ENCODE measurements at places on chromosomes 6 and 20.
A peak's percentile ranks its signal among the peaks of the same experiment; 100 is the strongest.

- no peak for DNase-seq
These were observed 196.7 kb upstream of the KCNQ5 start for GRCh38 chr6:72425003-72425681.

DNA sequence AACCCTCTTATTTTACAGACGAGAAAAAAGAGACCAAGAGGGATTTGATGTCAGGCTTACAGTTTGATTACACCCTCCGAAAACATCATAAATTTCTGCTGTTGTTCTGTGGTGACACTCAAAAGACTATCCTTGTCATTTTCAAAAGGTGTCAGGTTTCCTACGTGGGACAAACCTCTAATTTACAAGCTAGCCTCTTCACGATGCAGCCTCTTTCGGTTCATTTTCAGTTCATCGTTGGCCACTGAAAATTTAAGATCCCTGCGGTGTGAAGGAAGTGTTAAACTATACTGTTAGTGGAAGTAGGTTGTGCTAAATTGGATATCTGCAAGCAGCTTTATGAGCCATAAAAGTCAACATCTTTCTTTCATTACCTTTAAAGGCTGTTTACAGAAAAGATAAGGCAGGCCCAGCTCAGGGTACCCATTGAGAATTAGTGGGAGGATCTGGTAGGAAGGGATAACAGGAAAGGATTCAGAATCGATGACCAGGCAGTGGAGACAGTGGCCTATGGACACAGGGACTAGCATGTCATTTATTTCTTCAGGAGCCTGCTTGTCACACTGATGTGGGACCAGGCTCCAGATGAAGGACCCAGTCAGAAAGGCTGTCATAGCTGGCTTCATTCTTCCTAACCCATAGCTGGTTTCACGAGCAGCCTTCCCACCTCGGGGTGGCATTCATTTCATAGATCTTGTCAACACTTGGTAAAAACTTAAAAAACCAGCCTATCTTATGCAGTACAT is 329.1 kb upstream of the SOX4 start:
- DNase-seq = no peak

GRCh38 chr6:32406857-32407256 is at the start of gene BTNL2:
Gene BTNL2, minus strand, starts transcription at chr6:32407181. Its CDS starts 58 bp downstream, at chr6:32407123.
- no peak for DNase-seq

- DNase-seq = no peak
These were observed 49.8 kb upstream of the EYA4 start for GRCh38 chr6:133191323-133191722.

DNA sequence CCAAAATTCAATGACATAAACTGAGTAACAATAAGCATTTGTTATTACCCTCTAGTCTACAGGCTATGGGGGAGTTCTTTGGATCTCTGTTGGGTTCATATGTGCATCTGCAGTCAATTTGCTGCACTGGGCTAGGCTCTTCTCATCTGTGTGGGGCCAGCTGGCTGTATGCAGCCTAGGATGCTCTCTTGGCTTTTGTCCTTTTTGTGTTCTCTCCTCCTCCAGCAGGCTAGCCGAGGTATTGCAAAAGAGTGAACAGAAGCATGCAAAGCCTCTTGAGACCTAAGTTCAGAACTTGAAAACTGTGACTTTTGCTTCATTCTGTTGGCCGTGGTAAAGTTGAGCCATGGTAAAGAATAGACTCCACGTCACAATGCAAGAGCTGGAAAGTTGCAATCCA is 62.8 kb upstream of the FOXO3 start:
- no peak for DNase-seq

DNA sequence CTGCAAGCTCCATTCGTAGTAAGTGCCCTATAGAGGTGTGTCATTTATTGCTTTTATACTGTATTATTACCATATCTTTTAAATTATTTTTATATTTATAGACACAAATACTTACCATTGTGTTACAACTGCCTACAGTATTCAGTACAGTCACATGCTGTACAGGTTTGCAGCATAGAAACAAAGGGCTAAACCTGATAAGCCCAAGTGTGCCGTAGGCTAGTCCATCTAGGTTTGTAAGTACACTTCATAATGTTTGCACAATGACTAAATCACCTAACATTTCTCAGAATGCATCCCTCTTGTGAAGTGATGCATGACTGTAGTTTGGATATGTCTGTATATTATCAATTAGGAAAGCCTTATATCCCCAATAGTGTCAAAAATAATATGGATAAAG is 122.8 kb downstream of the CLVS2 start:
- DNase-seq = no peak

DNA sequence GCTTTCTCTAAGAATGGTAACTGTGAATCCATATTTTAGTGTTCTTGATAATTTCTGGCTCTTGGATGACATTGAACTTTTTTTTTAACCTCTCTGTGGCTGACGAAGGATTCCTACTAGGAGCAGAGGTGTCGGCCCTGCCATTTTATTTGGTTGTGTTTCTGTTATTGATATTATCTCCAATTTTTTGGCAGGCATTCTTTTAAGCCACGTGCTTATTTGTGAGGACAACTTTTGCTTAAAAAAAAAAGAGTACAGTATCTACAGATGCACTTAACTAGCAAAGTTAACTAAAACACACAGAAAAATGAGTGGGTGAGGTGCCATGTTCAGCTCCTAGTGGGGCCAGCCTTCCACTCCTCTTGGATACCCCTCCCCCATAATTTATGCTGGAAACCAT is 1.1 kb downstream of the FANCE start:
- DNase-seq = no peak

DNA sequence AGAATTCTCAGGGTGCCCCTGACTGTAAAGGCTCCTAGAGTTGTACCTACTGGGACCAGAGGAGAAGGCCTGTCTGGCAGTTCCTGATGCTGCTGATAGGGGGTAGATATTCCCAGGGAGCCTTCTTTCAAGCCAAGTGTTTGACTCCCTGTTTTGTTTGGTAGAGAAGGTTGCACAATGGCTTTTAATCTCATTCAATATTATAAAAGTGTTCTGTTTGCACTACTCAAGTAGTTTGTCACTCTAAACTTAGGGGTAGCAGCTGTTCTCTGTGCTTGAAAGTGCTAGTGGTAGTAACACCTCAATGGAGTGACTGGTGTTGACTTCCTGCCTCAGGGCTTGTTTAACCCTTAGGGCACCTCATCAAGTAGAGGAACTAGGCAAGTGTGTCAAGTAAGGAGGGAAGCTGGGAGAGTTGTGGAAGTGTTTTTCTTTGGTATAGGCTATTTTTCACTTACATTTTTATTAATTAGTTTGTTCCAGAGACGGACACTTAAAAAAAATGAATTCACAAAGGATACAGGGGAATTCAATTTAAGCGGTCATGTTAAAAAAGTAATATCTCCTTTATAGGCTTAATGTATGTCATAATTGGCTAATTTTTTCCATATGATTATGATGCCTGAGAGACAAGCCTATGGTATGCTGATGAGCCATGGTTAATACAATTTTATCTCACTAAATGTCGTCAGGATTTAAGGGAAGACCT is 38.1 kb downstream of the BICRAL start:
- peak; percentile 1 for DNase-seq

DNA sequence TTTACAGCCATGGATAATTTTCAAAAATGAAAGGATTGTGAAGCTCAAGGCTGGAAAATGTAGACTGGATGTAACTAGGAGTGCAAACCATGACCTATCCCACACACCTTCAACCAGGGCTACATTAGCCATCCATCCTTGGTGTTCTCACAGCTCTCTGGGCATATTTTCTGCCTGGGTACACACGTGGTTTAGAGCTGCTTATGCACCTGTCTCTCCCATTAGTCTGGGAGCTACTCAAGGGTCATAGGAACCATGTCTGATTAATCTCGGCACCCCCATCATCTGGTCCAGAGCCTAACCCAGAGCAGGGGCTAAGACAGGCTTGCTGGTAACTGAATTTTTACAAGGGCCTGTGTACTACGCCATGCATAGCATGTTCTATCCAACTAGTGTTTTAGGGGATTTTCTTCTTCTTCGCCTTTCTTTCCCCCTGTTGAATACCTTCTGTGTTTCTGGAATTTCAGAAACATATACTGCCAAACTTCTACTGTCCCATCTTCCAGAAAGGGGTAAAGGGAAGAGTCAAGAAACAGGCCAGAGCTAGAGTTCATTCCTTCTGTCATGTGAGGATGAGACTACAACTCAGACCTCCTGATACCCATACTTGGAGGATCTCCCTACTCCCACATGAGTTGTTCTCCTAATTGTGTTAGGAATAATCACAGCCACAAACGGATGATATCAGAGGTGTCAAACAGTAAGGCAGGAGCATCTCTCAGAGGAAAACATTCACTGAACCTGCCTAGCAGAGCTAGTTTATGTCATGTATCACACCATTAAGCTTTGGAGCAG is 25.4 kb upstream of the FAM83C start:
- DNase-seq = no peak

- no peak for DNase-seq
These were observed 188.6 kb downstream of the GJA10 start for GRCh38 chr6:90082847-90083246.

Measured in stimulated activated CD8-positive, alpha-beta memory T cell treated with anti-CD3 and anti-CD28 coated beads, Interleukin-7, amount 100 ng/mL, for 4 hours (primary cell).